ENCODE measurements at places on chromosomes 4 and X.

DNA sequence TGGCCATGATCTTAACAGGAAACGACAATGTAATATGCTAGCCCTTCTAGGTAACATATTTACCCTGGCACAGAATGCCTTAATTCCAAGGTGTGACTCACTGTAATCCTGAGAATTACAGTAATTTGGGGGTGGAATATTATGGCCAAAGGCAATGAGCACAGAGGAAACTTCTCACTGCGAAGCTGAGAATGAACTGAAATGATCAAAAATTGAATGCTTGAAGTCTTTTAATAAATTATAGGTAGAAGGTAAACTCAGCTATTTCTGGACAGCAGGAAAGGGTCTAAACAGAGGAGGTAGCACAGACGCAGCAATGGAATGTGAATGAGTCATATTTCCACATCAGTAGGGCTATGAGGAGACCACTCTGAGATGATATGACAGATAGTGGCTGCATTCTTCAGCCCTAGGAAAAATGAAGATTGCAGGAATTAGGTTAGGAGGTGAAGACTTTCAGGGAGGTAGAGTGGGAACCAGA is 312.6 kb downstream of the PACRGL start:
- no peak for DNase-seq

DNA sequence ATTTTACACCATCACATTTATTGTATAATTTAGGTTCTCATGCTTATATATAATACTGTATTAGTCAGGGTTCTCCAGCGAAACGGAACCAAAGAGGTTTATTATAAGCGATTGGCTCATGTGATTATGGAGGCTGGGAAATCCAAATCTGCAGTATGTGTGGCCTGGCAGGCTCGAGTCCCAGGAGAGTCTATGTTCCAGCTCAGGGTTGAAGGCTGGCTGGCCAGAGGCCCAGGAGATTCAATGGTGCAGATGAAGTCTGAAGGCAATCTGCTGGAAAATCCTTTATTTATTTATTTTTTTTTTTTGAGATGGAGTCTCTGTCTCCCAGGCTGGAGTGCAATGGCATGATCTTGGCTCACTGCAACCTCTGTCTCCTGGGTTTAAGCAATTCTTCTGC is 63.0 kb upstream of the WDFY3 start:
- DNase-seq = no peak

DNA sequence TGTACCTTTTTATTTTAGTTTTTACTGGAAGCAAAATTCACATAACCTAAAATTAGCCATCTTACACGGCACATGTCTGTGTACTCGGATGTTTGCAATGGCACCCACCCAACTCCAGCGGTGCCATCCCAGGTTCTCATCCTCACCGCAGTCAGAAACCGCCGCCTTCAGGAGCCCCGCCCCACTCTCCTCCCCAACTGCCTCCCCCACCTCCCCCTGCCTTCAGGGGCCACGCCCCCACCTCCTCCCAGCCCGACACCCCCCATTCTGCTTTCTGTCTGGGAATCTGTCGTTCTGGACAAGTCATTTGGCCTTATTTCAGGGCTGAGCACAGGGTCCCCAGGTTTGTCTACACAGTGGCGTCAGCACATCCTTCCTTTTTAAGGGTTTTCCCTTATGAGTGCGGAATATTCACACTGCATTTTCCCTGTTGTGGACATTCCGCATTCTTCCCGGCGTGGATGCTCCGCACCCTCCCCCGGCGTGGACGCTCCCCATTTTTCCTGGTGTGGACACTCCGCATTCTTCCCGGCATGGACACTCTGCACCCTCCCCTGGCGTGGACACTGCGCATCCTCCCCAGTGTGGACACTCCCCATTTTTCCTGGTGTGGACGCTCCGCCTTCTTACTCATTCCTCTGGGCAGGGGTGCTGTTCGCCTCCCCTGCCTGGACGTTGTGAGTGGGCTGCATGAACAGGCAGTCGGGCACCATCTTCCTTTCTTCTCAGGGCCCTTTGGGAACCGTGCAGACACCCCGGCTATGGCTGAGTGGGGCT is 135.4 kb upstream of the NKX1-1 start:
- no peak for DNase-seq

GRCh38 chrX:378443-378842 is 8.3 kb downstream of the PPP2R3B start:
- DNase-seq = peak; percentile 21

DNA sequence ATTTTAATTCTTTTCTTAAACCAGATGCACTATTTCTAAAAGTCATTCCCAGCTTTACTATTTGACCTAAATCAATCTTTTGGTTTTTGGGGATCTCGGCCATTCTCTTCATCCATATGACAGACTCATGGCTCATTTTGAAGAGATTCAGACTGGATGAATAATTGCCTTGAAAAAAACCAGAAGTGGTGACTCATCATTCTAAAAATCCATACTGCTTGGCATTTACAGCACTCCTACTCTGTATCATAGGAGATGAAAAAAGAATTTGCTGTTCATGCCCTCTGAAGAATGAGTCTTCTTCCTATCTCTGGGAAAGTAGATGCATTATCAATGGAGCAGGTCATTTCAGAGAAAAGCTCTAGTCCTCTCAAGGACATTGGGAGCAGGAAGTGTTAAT is 220.5 kb upstream of the RPS6KA3 start:
- no peak for DNase-seq

Measured in CD4-positive, alpha-beta T cell treated with Interleukin-17A for 4 hours (primary cell).